RPMI7951 (cell line): ENCODE measurements at places on chromosomes 5 and 9. TPM values are rescaled to one million over a fixed set of nuclear protein-coding genes. Genes with fewer than 3 reads are reported as not detected.

AGXT2 gene
- not detected in 2 replicates for total RNA-seq

RASEF gene
- 1.3 and 1.4 TPM in 2 replicates for total RNA-seq

GRCh38 chr9:5274770-5275169 lies 29.7 kb downstream of the RLN2 start:
- no peak for DNase-seq

DNA sequence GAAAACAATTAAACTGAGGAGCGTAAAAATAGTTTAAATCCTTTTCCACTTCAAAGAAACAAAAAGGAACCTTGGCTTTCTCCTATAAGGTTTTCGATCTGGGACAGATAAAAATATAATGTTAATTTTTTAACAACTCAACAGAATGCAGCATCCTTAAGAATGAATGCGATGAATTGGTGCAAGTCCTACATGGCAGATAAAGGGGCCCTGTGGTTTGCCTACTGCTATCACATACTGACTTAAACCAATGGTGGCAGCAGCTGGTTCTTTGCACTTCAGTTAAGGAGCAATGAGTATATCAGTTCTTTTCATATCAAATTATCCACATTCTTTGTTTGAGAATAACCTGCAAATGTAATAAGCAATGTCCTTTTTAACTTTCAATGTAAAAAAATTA lies 12.4 kb upstream of the TYRP1 start:
- DNase-seq = no peak

DNA sequence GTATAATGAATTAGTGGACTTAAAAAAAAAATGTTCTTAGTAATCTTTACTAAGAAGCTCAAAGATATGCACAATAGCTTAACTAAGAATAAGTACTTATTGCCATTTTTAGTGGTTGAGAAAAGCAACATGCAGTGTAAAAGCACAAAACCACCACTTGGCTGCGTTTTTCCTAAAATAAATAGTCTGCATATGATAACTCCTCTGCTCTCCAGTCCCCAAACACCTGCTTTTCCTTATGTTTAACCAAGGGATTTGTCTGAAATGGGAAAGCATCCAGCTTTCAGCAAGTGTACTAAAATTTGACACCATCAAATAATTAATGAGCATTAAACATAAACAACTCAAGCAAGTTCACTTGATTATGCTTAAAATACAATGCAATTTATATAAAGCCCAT lies 41.4 kb downstream of the PSIP1 start:
- DNase-seq = no peak

PCDHGA4 gene
- total RNA-seq = 3.8 and 4.8 TPM in 2 replicates

PCDHA7 gene
- 0.88 and 1.1 TPM in 2 replicates for total RNA-seq

DNA sequence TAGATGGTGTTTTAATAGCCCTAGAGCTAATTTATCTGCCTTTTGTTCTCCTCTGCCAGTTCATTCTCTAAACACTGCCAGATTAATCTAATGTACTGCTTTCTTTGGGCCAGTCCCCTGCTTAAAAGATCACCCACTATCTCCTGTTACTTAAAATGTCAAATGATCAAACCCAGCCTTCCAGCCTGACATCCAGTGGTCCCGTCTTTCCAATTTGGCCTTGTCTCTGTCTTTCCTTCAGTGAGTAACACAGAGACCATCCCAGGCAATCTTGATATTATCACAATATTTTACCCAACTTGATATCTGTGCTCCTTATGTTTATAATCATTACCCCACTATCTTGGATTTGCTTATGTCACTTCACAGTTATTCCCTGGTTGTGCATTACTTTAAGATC lies 12.0 kb downstream of the PRR16 start:
- DNase-seq = no peak

- no peak for DNase-seq
These were observed 109.0 kb downstream of the ATP10B start for GRCh38 chr5:160743027-160743426.

GABRG2 gene
- total RNA-seq = under 0.01 TPM in 1 of 2 replicates, not detected in the other

RASGRF2 gene
- 0.72 and 0.98 TPM in 2 replicates for total RNA-seq

MAMDC2 gene
- total RNA-seq = not detected in 2 replicates

- DNase-seq = peak; percentile 44
These were observed 54.4 kb upstream of the RPL26L1 start for GRCh38 chr5:172904643-172905345.

- DNase-seq = no peak
These were observed at the start of gene FGF18 for GRCh38 chr5:171418982-171419687. Gene FGF18, plus strand, starts transcription at chr5:171419647. Its CDS starts 553 bp downstream, at chr5:171420200.

FGD3 gene
- not detected in 2 replicates for total RNA-seq

GRCh38 chr5:95403996-95404395 lies 12.8 kb downstream of the FAM81B start:
- peak; percentile 43 for DNase-seq

DNA sequence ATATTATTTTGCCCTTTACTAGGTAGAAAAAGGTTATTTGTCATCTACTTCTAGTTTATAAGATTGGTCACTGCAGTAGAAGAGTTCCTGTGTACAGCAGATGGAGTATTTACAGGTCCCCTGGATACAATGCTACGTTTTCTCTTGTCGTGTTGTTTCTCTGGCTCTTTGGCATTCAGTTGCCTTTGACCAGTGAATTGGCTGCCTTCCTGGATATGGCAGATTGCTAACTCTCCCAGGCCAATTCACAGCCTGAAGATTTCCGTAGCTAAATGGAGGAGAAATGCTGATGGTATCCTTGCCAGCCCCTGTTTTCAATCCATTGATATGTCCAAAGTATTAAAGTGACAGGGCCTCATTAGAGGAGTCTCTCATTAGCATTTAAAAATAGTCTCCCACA lies 32.5 kb upstream of the GNAQ start:
- no peak for DNase-seq

- DNase-seq = no peak
These were observed 148.7 kb downstream of the DEPDC1B start for GRCh38 chr5:60551250-60551649.

C5orf34 gene
- 14.5 and 20.3 TPM in 2 replicates for total RNA-seq

GLRA1 gene
- not detected in 2 replicates for total RNA-seq

DNA sequence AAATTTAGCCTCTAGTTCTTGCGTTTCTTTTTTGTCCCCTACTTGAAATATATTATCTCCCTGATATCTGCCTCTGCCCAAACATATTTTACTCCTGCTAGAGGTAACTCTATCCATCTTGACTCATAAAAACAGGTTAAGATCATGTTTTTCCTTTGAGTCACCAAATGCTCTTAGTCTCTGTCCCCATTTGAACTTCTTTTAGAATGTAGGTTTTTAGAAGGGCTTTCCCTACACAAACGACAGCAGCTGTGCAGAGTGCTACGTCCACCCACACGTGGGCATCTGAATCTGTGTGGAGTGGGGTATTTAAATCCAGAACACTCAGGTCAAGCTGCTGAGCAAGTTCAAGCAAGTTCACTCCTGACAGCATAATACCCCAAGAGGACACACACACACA lies 2.2 kb downstream of the HSD17B3 start:
- peak; percentile 40 for DNase-seq

TUSC1 gene
- total RNA-seq = 7.7 and 8.5 TPM in 2 replicates

DNA sequence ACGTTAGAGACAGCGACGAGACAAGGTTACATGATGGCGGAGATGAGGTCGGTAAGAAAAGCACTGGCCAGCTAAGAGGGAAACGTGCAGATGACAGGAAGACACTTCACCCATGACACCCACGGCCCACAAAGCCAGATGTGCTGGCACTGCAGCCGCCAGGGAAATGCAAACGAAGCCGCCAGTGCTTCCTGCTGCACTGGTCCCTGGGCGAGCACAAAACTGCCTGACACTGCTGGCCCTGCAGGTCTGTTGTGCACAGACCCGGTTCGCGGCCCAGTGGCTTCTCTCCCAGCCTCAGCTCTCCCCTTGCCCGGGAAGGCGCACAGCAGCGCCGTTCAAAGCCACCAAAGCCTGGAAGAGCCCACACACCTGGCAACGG lies 20.3 kb downstream of the QSOX2 start:
- no peak for DNase-seq

PAIP1 gene
- 114 and 123 TPM in 2 replicates for total RNA-seq

IL7R gene
- 1.6 and 2.0 TPM in 2 replicates for total RNA-seq

MUSK gene
- 5.5 and 8.2 TPM in 2 replicates for total RNA-seq

MBLAC2 gene
- total RNA-seq = 2.9 and 3.7 TPM in 2 replicates

ZFP37 gene
- total RNA-seq = 5.1 and 6.0 TPM in 2 replicates

LHX6 gene
- total RNA-seq = under 0.01 and 0.12 TPM in 2 replicates

DNA sequence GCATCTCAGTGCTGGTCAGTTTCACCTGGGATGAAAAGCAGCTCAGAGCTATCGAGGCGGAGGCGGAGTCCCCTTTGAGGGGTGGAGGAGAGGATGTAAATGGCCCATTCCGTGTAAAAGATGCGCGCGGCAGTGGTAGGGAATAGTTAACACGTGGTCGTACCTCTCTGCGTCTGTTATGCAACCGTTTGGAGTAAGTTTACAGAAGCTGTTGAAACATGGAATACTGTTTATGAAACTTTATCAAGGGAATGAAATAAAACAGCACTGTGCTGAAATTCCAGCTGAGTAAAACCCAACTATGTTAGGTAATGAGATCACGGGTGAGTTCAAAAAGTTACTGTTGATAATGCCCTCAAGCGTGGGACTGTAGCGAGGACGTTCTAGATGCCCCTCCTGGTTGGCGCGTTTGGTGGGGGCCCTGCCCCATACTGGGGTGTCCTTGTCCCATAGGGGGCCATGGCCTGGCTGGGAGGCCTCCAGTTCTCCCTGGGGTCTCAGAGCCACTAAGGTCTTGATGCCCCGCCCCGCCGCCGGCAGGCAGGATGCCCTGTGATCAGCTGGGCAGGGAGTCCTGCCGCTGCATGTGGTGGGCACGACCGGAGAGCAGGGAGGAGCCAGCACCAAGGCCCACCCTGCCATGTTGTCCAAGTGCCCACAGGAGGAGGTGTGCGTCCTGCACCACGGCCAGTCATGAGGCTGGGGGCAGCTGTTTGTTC lies 90.9 kb downstream of the COL5A1 start:
- DNase-seq = no peak

DNA sequence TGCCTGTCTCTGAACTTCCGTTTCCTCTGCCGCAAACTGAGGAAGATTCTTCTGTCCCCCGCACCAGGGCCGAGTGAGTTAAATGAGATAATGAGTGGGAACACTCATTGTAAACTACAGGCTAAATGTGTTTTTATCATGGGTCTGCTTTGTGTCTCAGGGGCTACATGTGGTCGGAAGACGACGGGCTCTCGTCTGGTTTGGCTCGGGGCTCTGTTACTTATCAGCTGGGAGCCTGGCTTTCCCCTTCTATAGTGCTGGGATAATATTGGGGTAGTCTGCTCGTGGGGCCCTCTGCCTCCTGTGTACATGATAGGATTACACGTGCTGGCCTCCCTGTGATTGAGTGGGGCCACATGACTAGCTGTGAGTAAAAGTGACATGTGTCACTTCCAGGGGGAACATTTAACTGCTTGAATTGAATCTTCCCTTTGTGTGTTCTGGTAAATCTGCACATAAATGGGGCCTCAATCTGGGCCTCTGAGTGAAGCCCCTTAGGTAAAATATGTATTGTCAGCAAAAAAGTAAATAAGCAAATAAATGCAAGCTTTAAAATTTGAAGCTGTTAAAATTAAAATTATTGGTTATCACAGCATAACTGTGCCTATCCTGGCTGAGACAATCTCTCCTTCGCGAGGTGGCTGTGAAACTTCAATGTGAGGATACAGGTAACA lies 86.9 kb upstream of the SH3PXD2B start:
- no peak for DNase-seq

DNA sequence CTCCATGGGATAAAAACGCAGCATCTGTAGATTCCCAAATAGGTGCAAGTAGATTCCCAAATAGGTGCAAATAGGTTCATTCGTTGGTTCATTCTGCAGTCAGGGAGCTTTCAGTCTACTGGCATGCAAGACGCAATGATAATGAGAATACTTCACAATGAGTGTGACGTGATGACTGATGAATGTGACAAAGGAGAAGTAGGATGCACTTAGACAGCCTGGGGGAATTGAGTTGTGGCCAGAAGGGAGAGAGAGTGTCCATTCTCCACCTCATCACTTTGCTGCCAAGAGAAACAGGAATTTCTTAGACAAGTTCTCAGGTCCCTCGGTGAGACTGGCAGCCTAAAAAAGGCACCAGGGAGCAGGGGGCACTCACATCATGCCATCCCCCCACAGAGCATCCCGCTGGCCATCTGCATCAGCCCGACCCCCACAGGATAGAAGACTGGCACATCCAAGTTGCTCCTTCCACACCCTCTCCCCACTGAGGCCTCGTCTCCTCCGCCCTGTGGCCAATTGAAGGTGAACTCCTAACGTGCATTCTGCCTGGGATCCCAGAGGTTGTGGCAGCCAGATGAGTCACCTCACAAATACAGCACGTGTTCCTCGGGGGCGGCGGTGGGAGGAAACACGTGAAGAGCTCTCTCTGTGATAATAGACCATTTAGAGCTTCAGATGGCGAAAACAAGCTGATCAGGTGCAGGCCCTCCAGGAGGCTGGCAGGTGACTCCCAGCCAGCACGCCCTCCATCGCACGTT lies 19.9 kb upstream of the KCNIP1 start:
- peak; percentile 84 for DNase-seq

- DNase-seq = peak; percentile 72
These were observed 192.1 kb downstream of the TSSK1B start for GRCh38 chr5:113242481-113243348.

QRFP gene
- total RNA-seq = not detected in 2 replicates

- DNase-seq = peak; percentile 23
These were observed 49.6 kb upstream of the KIF2A start for GRCh38 chr5:62256161-62257019.

PTGER4 gene
- total RNA-seq = 1.2 and 2.2 TPM in 2 replicates

DNA sequence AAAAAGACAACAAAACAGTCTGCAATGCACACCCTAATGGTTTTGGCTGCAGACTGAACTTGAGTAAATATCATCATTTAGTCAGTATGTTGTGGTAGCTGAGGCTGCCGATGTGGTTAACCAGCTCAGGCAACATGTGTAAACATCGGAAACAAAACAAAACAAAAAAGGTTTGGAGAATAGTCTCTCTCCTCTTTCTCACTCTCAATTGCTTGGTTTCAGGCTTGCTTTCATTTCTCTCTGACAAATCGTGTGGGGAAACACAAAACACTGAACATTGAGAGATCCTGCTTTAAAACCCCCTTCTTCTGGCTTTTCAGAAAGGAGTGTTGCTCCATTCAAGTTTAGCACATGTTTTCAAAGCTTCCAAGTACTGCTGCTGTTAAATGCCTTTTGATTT lies 453.3 kb downstream of the BNC2 start:
- peak; percentile 90 for DNase-seq

- no peak for DNase-seq
These were observed 22.8 kb downstream of the ATOX1 start for GRCh38 chr5:151735646-151736045.

TMEM171 gene
- 9.4 and 11.9 TPM in 2 replicates for total RNA-seq

CCL27 gene
- not detected in 2 replicates for total RNA-seq

LCN9 gene
- not detected in 2 replicates for total RNA-seq

DNA sequence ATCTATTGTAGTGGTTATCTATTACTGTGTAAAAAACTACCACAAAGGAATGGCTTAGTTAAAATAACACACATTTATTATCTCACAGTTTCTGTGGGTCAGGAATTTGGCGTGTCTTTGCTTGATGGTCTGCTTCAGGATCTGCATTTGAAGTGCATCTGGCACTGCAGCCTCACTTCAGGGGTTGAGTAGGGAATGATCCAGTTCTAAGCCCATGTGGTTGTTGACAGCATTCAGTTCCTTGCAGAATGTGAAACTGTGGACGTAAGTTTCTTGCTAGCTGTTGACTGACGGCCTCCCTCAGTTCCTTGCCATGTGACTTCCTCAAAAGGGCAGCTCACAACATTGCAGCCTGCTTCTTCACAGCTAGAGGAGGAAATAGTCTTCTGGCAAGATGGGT lies 2.1 kb upstream of the OGN start:
- DNase-seq = no peak

WNT8A gene
- total RNA-seq = not detected in 2 replicates

GRCh38 chr9:106478727-106479126 lies 384.2 kb upstream of the ZNF462 start:
- no peak for DNase-seq
